ENCODE measurements at places on chromosomes 7 and 10.

GRCh38 chr7:36284456-36285090 lies 105.1 kb upstream of the ANLN start:
- DNase-seq = no peak

DNA sequence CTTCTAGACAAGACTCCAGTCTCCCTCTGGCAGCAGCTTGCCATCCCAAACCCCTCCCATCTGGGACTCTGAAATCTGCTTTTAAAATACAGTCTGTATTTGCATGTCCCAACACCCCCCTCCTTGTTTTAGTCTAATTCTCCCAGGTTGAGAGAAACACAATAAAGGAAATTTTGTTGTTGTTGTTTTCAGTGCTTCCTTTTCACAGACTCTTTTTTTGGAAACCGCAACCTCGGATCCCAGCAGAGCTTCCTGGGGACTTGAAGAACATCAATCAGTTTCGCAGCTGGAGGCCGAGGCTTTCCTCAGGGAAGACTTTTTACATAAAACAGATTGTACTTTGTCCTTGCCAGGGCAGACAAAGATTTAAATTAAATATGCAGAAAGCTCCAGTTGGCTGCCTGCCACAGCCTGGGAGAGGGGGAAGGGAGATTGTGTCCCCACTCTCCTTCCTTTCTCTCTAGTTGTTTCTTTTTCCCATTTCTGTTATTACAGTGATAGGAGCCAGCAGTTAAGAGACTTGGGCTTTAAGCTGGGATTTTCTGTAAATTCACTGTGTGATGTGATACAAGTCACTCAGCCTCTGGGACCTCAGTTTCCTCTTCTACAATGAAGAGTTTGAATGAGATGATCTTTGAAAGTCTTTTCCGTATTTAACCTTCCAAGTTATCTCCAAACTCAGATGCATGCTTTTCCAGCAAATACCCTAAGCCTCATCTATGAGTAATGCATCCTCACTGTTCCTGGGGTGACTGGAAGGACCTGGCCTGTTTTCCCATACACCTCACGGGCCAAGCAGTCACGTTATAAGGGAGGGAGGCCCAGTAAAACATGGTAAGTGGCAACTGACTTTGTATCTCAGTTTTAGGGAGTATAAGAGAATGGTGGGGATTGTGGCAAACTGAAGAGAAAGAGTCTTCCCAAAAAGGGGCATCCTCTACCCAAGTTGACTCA lies 192.3 kb downstream of the REEP3 start:
- no peak for DNase-seq

- no peak for DNase-seq
These were observed 87.1 kb downstream of the HIBADH start for GRCh38 chr7:27575613-27576012.

DNA sequence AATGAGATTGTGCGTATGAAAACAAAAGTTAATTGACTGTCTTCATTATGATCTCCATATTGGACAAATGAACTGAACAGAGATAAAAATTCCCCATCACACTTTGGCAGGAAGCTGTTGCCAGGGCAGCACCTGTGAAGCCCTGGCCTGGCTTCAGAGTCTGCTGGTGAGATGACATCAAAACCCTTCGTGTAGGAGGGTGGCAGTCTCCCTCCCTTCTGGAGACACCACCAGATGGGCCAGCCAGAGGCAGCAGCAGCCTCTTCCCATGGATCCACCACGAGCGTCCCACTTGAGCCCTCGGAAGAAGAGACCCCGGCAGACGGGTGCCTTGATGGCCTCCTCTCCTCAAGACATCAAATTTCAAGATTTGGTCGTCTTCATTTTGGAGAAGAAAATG lies at the start of gene DNTT:
DNTT (plus strand) TSS at position 205 of the 400 bp plus-strand sequence; CDS start at position 269, 64 bp downstream.
- DNase-seq = no peak

DNA sequence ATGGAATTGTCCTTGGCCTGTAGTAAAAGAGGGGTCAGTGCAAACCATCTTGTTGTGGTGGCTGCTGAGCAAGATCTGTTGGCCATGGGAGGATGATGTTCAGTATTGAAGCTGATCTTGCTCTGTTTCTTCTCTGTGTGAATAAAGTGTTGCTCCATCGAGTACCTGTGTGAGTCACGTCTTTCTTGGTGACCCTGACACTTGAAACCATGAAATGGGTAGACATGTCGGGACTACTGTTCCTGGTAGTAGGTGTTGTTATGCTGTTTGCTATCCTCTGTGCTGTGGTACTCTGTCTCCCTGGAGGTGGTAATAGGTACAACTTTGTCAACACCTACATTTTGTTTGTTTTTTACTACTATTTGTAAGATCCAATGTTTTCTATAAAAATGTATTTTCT lies 330.6 kb downstream of the MDFIC start:
- no peak for DNase-seq

DNA sequence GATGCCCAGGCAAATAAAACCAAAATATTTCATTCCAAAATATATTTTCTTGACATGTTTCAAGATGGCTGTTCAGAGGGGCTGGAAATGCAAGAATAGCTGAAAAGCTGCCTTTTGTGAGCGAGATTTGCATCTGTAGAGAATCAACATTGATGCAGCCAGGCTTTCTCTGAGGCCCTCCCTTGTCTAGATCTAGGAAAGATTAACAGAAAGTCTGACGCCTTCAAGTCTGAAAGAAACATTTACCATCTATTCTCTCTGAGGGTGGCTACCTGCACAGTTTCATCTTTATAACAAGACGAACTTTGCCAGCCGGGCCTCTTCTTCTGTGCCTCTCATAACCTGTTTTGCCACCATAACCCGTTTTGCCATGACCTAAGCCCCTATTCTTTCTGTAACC lies 170.2 kb downstream of the AKR1D1 start:
- no peak for DNase-seq

- no peak for DNase-seq
These were observed 6.7 kb downstream of the BNIP3 start for GRCh38 chr10:131975003-131975402.

DNA sequence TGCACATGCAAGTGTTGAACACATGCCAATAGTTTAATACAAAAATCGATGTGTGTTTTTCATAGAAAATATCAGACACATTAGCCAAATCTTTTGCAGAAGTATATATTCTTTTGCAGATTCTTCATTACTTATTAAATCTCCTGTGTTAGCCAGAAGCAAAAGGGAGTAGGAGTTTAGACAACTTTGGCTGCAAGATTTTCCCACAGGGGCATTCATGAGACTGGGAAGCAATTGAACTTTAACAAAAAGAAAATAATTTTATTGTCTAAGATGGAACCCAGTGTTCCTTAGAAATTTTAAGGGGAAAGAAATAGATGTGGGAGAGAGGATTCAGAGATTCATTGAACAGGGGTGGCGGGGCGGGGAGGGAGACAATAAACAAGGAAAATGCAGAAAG lies 1336.0 kb downstream of the GATA3 start:
- no peak for DNase-seq

GRCh38 chr7:128904381-128905197 lies 5.9 kb downstream of the KCP start:
- peak; percentile 53 for DNase-seq

DNA sequence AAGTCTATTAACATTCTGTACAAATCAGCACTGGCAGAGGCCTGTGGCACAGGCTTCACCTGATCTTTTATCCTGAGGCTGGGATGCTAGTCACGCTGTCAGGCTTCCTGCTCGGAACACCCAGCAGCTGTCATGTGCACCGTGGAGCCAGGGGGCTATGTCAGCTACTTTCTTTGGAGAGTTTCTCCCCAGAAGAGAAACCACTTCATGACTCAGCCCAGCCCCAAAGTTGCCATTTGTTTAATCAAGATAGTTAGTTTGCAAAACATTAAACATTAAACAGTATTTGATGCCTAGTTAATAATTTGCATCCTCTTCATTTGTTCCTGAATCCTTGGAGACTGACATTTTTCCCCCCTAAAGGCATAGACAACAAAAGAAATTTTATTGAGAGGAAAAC lies at the start of gene HABP2:
HABP2 (plus strand) TSS at position 353 of the 400 bp plus-strand sequence. CDS start 69 bp downstream, outside the sequence.
- no peak for DNase-seq

DNA sequence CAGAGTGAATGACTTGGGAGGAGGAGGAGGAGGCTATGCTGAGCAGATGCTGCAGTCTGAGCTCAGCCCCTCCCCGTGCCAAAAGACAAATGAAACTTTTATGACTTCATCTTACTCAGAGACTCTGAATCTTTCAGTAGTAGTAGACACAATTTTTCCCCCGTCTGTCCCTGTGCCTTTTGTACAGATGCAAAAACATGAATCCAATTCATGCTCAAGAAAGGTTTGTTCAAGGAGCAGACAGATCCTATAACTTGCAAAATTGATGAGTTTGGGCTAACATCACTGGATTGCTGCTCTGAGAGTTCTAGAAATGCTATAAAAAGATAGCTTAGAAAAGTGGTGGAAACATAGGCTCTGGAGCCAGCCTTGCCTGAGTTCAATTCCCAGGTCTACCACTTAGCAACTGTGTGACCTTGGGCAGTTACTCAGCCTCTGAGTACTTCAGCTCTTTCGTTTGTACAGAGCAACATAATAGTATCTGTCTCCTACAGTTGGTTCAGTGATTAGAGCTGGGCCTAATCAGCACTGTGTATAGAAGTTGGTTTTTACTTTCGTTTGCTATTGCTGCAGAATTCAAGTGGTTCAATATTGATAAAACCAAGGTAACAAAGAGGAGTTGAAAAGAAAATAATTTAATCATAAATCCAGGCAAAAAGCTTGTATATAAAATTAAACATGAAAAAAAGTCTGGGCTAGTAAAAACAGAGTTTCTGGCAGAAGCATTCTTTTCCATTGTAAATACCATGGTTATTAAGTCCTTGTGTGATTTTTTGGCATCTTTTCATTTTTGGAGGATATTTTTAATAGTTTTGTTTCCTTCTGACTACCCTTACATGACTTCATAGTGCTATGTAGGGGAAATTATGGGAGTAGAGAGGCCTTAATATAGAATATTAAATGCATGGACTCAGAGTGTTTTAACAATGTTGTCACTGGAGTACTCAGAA lies 174.2 kb upstream of the ZNF32 start:
- no peak for DNase-seq

GRCh38 chr7:149598721-149599308 lies 101.2 kb upstream of the ZNF746 start:
- peak; percentile 56 for DNase-seq

DNA sequence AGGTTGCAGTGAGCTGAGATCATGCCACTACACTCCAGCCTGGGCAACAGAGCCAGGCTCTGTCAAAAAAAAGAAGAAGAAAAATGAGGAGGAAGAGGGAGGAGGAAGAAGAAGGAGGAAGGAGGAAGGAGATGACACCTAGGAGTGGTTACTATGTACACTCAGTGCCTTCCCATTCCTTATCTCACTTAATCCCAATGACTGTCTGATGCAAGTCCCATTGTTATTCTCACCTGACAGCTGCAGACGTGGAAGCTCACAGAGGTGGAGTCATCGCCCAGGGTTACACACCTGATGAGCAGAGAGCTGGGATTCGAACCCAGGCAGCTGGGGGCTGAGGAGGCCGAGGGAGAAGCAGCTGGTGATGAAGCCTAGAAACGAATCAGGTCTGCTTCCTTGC lies 258.8 kb downstream of the SNX10 start:
- no peak for DNase-seq

- peak; percentile 54 for DNase-seq
These were observed 221.0 kb downstream of the PHTF2 start for GRCh38 chr7:78019447-78020135.

DNA sequence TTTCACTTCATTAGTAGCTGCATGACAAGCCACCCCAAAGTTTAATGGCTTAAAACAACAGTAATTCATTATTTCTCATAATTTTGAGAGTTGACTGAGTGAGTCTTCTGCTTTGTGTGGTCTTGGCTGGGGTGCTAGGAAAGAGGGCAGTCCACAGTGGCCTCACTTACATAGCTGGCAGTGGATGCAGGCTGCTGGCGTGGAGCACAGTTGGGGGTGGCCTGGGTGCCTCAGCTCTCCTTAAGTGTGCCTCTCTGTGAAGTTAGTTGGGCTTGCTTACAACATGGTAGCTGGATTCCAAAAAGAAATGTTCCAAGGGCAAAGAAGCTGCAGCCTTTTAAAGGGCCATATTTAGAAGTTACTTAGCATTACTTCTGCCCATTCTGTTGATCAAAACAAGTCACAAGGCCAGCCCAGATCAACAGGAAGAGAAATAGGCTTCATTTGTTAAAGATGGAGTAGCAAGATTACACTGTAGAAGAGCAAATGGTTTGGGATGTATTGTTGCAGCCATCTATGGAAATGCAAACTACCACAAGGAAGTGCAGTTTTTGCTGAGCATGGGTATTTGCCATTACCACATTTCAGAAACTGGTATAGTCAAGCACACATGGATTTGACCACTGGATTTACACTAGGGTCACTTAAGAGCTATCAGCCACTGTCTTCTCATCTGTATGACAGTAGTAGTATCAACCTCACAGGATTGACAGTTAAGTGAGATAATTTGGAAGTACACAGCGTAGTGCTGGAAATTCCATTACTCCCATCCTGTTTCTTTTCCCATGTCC lies 33.6 kb downstream of the ZEB1 start:
- no peak for DNase-seq

GRCh38 chr7:66883716-66884115 lies 37.3 kb upstream of the TMEM248 start:
- DNase-seq = no peak

DNA sequence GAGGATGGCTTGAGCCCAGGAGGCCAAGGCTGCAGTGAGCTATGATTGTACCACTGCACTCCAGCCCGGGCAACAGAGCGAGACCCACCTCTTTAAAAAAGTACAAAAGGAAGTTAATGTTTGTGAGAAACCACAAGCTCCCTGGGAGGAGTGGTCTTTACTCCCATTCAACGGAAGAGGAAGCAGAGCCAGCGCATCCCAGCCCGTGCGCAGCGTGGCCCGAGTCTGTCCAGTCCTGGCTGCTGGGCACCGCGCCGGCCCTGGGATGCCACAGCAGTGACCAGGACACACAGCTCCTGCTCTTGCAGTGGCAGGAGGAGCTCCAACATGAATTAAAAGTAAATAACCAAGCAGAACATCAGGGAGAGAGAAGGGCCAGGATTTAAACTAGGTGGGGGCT lies 68.4 kb downstream of the ELFN1 start:
- no peak for DNase-seq

DNA sequence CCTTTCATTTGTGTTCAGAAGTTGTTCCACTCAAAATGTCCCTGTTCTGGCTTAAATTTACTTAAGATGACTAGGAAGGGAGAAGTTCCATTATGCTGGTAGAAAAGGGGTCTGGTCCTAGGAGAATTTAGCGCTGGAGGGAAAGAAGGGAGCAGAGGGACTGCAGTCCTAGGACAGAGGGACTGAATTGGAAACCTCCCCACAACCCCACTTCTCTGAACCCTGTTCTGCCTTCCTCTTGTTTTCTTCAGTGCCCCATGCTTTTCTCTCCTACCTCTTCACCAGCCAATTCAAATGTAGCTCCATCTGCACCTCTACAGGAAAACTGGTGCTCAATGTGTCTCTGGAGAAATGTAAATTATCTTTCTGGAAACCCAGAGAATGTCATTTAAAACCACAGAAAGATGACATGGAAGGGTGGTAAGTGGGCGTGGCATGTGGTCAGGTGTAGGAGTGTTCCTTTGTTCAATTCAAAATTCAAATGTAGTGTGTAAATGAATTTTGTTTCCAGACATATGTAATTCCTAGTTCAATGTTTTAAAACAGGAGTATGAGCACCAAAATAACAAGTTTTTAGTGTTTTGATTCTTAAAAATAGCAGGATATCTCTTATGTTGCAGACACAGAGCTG lies 24.0 kb upstream of the RHOBTB1 start:
- DNase-seq = no peak
